ENCODE measurements at places on chromosomes 3 and 15.

GRCh38 chr3:152474585-152474984 lies 205.9 kb downstream of the MBNL1 start:
- DNase-seq = no peak

DNA sequence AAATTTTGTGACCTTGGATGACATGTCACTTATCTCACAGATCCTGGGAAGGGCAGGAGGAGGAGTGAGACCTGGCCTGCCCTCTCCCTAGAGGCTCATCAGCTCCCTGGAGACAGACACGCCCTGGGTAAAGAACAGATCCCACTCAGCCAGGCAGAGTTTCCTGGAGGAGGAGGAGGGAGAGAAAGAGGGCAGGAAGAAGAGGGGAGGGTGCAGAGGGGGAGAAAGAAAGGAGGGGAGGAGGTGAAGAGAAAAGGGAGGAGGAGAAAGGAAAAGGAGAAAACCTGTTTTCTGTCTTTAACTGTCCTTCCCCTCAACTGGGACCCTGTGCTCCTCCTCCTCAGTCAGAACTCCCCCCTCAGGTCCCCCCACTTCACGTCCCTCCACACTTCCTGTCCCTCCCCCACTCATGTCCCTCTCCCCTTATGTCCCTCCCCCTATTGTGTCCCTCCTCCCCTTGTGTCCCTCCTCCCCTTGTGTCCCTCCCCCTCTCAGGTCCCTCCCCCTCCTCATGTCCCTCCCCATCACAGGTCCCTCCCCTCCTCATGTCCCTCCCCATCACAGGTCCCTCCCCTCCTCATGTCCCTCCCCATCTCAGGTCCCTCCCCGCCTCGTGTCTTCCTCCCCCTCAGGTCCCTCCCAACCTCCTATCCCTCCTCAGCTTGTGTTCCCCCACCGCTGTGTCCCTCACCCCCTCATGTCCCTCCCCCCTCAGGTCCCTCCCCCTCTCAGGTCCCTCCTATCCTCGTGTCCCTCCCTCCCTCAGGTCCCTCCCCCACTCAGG lies 52.3 kb upstream of the CGNL1 start:
- DNase-seq = no peak

DNA sequence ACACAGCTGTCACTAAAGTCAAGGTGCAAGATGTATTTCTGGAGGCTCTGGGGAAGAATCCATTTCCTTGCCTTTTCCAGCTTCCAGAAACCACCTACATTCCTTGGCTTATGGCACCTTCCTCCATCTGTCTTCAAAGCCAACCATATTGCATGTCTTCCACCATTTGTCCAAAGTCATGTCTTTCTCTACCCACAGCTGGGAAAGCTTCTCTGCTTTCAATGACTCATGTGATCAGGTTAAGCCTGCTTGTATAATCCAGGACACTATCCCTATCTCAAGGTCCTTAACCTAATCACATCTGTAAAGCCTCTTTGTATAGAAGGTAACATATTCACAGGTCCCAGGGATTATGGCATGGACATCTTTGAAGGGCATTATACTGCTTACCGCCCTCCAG lies 14.2 kb downstream of the ARHGAP31 start:
- DNase-seq = no peak

- DNase-seq = no peak
These were observed 498 bp downstream of the PDE12 start for GRCh38 chr3:57556459-57557084.

- DNase-seq = no peak
These were observed 507 bp downstream of the SLC12A6 start for GRCh38 chr15:34336991-34337556.

GRCh38 chr3:64195789-64196188 lies 29.5 kb downstream of the PRICKLE2 start:
- no peak for DNase-seq

GRCh38 chr3:42843713-42844411 lies 31.8 kb downstream of the CYP8B1 start:
- DNase-seq = no peak

DNA sequence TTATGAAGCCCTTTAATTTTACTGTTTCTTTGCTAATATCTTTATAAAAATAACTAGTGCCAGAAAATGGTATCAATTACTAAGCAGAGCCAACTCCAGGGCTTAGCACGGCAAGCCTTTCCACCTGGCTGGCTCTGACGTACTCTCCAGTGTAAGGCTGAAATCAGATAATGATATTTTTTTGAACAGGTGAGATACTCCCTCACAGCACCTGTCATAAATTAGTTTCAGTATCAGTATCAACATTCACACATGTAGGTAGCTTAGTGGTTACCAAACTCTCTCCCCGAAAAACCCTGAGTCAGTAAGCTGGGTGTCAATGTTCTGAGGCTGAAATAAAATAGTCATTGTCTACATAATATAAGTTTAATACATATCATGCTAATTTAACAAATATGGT lies 710.1 kb downstream of the SQOR start:
- no peak for DNase-seq

DNA sequence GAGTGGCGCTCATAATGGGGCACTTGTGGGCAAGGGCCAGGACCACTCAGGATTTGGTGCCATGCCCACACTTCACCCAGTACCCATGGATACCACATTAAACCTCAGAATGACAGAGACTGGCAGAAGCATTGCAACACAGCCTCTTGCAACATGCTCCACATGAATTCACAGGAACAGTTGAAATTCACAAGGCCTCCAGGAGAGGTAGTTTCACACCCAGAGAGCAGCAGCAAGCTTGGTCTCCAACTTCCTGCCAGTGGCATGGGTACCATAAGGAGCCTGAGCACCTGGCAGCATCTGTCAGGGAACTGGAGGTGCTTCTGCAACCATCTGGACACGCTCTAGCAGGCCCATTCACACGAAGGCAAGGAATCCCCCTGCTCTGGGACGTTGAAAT lies 101.0 kb downstream of the OSBPL10 start:
- no peak for DNase-seq

DNA sequence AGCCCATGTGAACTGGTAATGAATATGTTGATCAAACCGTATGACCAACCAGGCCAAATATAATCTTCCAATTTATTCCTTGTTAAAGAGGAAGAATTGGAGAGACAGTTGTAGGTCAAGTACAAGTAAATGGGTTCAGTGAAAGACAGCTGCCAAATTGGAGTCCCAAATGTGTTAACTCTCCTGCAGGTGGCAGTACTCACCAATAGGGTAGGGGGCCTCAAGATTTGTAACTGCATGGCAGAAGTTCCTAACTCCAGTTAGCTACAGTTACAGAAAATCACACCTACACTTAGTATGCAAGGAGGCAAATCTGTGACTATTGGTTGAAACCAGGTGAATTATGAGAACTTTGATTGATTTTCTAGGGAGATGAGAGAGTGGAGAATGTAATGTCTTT lies 278.0 kb downstream of the ZBBX start:
- DNase-seq = no peak

DNA sequence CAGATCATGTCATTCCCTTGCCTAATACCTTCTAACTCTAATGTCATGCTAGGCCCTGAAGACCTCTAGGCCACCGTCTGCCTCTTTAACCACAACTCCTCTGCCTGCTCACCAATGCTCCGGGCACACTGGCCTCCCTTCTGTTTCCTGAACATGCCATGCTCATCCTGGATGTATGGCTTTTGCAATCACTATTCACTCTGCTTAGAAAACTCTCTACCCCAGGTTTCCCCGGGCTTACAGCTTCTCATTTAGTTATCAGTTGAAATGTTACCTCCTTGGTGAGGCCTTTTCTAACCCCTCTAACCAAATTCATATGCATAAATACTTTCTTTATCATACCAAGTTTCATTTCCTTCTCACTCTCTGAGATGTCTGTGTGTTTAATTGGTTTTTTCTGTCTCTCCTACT lies 727.8 kb upstream of the CFAP20DC start:
- no peak for DNase-seq

DNA sequence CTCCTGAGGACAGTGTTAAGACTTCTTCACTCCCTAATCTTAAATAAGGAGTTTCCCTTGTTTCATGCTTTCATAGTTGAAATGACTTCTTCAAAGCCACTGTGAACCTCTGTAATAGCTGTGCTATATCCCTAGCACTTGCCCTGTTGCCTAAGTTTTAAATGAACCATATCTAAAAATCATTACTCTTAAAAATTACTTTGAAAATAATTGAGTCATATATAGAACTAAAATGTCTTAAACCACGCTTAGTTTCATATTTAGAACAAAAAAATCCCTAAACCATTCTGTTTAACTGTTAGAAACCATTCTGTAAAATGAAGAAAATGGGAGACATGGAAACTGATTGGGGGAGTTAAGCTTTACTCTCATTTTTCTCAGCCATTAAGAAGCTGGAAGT lies 29.8 kb downstream of the DNAJC19 start:
- no peak for DNase-seq

GRCh38 chr3:134428401-134428800 lies 54.2 kb upstream of the AMOTL2 start:
- no peak for DNase-seq

GRCh38 chr3:192843119-192843518 lies 74.5 kb downstream of the MB21D2 start:
- no peak for DNase-seq

GRCh38 chr3:43388915-43389314 lies 102.6 kb downstream of the SNRK start:
- no peak for DNase-seq

DNA sequence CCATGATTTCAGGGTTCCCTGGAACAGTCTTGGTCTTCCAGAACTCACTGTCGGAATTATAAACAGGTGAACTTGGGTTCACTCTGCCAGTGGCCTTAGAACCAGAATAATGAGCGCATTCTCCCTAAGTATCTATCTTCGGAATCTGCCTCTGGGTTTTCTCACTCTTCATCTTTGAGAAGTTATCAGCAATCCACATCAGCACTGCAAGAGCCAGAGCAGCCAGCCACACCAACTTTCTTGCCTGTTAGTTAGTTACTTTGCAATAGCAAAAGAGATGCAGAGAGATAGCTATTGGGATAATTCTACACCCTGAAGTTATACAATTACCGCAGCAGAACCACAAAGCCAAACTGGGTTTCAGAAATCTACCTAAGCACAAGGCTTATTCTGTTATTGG lies 25.8 kb downstream of the GLB1 start:
- no peak for DNase-seq

Measured in stimulated activated CD4-positive, alpha-beta T cell treated with anti-CD3 and anti-CD28 coated beads, Interleukin-12 subunit alpha, Interleukin-12 subunit beta, amount 100 ng/mL, for 4 hours (primary cell).